ENCODE measurements at places on chromosomes 2 and 18.

GRCh38 chr2:207530160-207531031, 634 bp downstream of the CREB1 start:
- peak; percentile 86 for DNase-seq

GRCh38 chr2:96112501-96113366, 3.6 kb downstream of the ADRA2B start:
- no peak for DNase-seq

GRCh38 chr2:162390801-162391200, 46.9 kb downstream of the GCA start:
- no peak for DNase-seq

GRCh38 chr18:67646890-67647289, 130.4 kb upstream of the DSEL start:
- DNase-seq: no peak

GRCh38 chr18:27378431-27379095, 193.5 kb upstream of the CHST9 start:
- peak; percentile 41 for DNase-seq

GRCh38 chr2:196653843-196654242, 14.3 kb downstream of the CCDC150 start:
- no peak for DNase-seq

DNA sequence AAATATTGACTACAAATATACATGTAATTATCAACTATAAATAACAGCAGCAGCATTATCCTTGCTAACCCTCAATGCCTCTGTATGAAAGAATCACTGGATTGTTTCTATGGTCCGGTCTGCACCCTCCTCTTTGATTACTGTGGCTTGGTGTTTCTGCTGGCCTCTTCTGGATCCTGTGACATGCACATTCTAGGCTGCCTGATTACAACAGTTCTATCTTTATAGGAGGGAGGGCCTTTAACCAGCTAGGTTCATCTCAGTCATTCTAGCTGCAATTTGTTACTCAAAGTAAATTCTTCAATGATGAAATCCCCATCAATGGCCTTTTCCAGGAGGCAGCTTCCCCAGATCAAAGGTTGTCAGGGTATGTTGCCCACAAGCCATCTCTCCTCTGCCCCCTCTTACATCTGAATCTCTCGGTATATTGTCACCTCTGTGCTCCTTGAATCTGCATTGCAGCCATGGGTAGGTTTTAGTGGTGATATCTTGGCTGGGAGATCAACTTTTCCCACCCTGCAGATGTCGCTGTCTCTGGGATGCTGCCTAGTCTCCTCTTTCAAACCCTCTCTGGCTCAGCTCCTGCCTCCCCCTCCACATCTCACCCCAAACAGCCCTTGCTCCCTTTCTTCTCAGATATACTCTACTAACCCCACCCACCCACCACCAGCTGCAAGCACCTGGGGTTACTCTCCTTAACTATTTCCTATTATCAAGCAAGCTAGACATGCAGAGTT, 106.2 kb upstream of the BZW1 start:
- DNase-seq: peak; percentile 24

DNA sequence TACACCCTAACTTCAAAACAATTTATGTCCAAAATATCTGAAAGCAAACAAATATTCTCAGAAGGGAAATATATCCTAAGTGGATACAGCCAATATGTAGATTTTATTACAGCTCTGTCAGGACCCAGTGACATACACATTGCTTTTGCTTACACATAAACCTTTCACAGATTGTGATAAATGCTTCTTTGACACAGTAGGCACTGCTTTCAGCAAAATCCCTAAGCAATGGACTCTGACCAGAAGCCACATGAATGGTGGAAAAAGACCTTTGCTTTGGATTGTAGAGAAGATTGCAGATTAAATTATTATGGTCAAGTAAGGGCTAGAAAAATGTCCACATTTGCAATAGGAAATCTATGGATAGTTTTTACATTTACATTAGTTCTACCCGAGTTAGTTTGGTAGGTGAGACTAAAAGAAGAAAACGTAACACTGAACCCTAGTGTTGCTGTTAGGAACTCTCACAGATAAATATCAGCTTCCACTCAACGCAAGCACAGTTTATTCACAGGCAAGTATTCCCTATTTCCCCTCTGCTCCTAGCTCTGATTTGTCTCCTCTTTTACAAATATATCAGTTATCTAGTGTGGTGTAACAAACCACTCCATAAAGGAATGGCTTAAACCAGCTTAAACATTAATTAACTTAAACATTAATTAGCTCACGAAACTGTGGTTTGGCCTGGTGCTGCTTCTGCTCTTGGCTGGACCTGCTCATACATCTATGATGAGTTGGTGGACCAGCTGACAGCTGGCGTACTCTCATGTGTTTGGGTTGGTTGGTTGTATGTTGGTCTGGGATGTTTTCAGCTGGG, 23.6 kb upstream of the SERPINE2 start:
- no peak for DNase-seq

Measured in eye (tissue), 1 donor.